ENCODE measurements at places on chromosomes 4 and X. TPM values are rescaled to one million over a fixed set of nuclear protein-coding genes. Genes with fewer than 3 reads are reported as not detected.

PLK4 gene
- 9.8 TPM for polyA plus RNA-seq

GRCh38 chr4:101678180-101678579 lies 112.3 kb upstream of the BANK1 start:
- DNase-seq = no peak

- no peak for DNase-seq
Observed at GRCh38 chrX:23235051-23235450, 99.6 kb upstream of the PTCHD1 start.

- DNase-seq = peak; percentile 51
Observed at GRCh38 chr4:84455697-84456096, 43.4 kb downstream of the NKX6-1 start.

DNA sequence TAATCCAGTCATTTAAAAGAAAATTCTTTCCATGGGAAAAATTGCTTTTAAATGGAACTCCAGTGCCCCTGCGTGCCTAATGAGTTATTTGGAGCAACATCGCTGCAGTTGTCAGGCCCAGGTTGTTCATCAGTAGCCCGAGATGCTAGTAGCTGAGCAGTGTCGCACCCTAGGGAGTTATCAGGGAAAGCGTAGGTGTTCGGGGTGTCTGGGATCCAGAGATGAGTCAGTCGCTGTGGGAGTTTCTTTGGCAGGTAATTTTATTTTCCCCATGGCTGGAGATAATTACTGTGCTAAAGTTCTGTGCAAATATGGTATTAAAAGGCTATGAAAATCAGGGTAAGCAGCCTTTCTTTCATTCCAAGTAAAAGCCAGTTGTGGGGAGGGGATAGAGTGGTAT lies 49.4 kb downstream of the ANXA3 start:
- DNase-seq = peak; percentile 42

- no peak for DNase-seq
Observed at GRCh38 chr4:55251342-55251741, 94.7 kb upstream of the SRD5A3 start.

- no peak for DNase-seq
Observed at GRCh38 chr4:1367936-1368289, 20.9 kb downstream of the UVSSA start.

LUZP4 gene
- not detected for polyA plus RNA-seq

MTTP gene
- 0.88 TPM for polyA plus RNA-seq
